NCI-H446 (cell line): ENCODE measurements at places on chromosomes 16 and 17.

- DNase-seq: no peak
Measured at GRCh38 chr17:72778169-72779151, 314.0 kb downstream of the SLC39A11 start.

DNA sequence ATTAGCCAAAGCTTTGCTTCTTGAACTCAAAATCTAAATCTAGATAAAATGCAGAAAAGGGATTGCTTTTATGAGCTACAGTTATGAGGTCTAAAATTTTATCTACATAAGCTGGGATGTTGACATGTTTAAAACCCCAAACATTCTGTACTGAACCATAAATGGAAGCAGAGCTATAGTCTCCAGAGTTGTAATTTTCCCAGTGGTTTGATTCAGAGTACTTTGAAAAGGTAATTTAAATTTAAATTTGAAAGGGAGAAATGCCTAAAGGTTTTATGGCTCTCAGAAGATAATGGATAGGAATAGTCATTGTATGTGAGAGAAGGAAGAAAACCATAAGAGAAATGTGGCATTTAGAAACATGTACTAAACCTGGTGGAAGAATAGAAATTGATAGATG, 163.2 kb downstream of the PPM1E start:
- DNase-seq: no peak

GRCh38 chr17:80727409-80727755, 182.7 kb downstream of the RPTOR start:
- DNase-seq: no peak

GRCh38 chr17:19719355-19720209, 3.2 kb upstream of the SLC47A2 start:
- no peak for DNase-seq

GRCh38 chr16:1169285-1170075, 16.6 kb downstream of the CACNA1H start:
- DNase-seq: no peak

DNA sequence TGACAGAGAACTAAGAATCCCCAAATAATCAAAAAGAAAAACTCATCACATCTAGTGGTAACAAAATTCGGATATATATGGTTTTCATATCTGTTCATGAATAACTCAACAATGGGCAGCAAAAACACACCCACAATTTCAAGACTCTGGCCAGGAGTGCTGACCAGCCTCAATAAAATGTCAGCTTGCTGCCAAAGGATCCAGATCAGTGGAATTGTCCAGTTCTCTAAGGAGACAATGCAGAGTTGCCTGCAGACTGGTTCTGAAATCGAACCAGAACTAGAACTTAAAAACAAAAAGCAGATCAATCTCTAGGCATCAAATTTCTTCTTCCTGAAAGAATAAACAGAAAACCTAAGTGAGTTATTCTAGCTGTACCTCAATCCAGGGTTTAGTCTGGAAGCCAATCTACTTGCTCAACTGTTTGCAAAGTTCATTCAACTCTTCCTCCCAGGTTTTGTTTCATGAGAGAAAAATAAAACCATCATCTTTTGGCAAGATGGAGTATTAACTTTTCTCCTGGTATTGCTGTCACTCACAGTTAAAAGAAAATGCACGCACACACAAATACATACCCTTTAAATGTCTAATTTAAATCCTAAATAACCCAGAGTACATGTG, 61.0 kb downstream of the CFDP1 start:
- DNase-seq: no peak
